Sigmoid colon (tissue), 7 donors: ENCODE measurements at places on chromosomes 13 and 19. TPM values are rescaled to one million over a fixed set of nuclear protein-coding genes. Genes with fewer than 3 reads are reported as not detected.

DNA sequence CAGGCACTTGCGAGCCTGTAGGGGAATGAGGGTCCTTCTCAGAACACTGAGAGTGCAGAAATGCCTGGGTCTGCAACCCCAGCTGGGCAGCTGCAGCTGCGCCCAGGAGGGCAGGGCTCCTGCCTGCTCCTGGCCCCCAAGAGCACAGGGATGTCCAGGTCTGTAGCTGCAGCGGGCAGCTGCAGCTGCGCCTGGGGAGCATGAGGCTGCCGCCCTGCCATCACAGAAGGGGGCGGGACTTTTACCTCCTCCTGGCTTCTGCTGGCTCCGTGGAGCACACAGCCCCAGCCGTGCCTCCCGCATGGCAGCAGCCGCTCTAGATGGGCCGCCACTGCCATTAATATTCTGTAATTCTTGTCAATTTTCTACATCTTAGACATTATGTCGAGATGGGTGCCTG lies 17.8 kb downstream of the CPB2 start:
- H3K4me3 ChIP-seq, result no peak overlapping the region
- no peaks in the 10 kb centered on the region for H3K36me3 ChIP-seq
- no peaks in the 10 kb centered on the region for H3K27me3 ChIP-seq
- DNase-seq, result no peak
- no peak overlapping the region for H3K27ac ChIP-seq
- H3K4me1 ChIP-seq, result no peaks in the 10 kb centered on the region

DNA sequence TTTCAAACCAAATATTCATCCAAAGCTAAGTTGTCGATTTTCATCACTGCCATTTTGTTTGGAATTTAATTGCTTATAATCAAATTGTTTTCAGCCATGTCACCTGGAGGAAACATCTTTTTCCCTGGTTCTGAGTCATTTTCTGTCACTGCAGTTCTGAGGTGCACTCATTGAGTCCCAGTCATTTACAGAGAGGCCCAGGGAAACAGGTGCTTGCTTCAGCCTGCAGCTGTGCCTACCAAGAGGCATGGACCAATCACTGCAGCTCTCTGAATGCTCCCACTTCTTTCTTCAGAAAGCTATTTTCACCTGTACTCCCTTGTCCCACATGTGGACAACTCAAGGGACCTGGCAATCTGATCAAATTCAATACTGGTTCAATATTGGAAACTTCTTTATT lies 308.1 kb downstream of the COG6 start:
- H3K36me3 ChIP-seq, result no peaks in the 10 kb centered on the region
- no peak overlapping the region for H3K4me3 ChIP-seq
- H3K27me3 ChIP-seq, result no peaks in the 10 kb centered on the region
- no peak overlapping the region for H3K27ac ChIP-seq
- no peak for DNase-seq
- H3K4me1 ChIP-seq, result no peaks in the 10 kb centered on the region

DNA sequence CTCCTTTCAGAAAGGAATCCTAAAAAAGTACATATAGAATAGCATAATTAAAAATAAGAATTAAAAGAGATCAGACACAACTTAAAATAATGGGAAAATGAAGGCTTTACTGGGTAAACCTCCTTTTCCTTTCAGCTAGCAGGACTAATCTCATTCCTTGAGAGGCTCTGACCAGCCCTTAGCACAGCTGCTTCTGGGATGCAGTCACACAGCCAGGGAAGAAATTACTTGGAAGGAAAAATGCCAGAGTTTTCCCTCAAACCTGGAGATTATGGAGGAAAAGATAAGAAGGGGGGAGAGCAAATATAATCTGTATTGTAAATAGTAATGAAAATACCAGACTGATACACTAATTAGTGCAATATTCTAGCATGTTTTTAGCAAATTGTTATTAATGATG lies 91.8 kb downstream of the LRCH1 start:
- no peaks in the 10 kb centered on the region for H3K27me3 ChIP-seq
- no peaks in the 10 kb centered on the region for H3K4me1 ChIP-seq
- no peak overlapping the region for H3K27ac ChIP-seq
- H3K36me3 ChIP-seq, result no peaks in the 10 kb centered on the region
- no peak for DNase-seq

DNA sequence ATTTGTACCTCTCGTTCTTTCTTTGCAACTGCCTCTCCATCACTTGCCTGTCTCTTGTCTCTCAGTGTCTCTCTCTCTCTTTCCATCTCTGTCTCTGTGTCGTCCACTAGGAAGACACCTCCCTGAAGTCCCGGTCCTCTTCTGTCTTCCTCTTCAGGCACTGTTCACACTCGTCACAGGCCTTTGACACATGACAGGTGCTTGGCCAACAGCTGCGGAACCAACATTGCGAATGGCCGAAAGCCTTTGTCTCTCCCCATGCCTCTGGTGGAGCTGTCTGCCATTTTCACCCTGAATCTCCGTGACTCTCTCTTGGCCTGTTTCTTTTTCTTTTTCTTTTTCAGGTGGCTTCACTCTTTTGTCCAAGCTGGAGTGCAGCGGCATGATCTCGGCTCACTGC lies 2.8 kb downstream of the HIPK4 start:
- no peaks in the 10 kb centered on the region for H3K27me3 ChIP-seq
- H3K36me3 ChIP-seq, result no peaks in the 10 kb centered on the region
- DNase-seq, result no peak
- no peaks in the 10 kb centered on the region for H3K4me1 ChIP-seq

GRCh38 chr19:3649888-3650287 lies 23.3 kb upstream of the CACTIN start:
- no peaks in the 10 kb centered on the region for H3K4me1 ChIP-seq
- no peak for DNase-seq
- peaks cover 70% of the 10 kb centered on the region for H3K36me3 ChIP-seq
- H3K27ac ChIP-seq, result no peak overlapping the region
- H3K4me3 ChIP-seq, result no peak overlapping the region

- H3K27ac ChIP-seq, result no peak overlapping the region
- H3K4me3 ChIP-seq, result no peak overlapping the region
- H3K27me3 ChIP-seq, result no peaks in the 10 kb centered on the region
These were observed 356.8 kb downstream of the RFC3 start for GRCh38 chr13:34174671-34175145.

- no peak overlapping the region for H3K4me3 ChIP-seq
- peaks cover 42% of the 10 kb centered on the region for H3K36me3 ChIP-seq
- no peak for DNase-seq
- no peak overlapping the region for H3K27ac ChIP-seq
- H3K27me3 ChIP-seq, result no peaks in the 10 kb centered on the region
These were observed 7.7 kb downstream of the APBA3 start for GRCh38 chr19:3753631-3754410.

DNA sequence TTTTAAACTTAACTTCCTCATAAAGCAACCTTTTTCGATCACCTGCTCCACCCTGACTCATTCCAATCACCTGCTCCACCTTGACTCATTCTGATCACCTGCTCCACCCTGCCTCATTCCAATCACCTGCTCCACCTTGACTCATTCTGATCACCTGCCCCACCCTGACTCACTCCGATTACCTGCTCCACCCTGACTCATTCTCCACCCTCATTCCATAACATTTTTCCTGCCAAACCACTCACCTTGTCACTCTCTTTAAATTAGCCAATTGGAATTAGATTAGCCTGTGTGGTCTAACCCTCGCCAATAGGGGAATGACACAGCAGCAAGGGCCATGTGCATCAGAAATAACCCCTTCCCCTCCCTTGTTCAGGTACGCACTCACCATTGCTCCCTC lies 31.9 kb upstream of the ZNF83 start:
- H3K27ac ChIP-seq, result no peak overlapping the region
- H3K4me3 ChIP-seq, result no peak overlapping the region
- H3K27me3 ChIP-seq, result no peaks in the 10 kb centered on the region
- DNase-seq, result no peak
- H3K4me1 ChIP-seq, result no peaks in the 10 kb centered on the region

GRCh38 chr19:38412961-38413360 lies 10.1 kb downstream of the FAM98C start:
- H3K4me1 ChIP-seq, result no peaks in the 10 kb centered on the region
- H3K27ac ChIP-seq, result no peak overlapping the region
- no peak overlapping the region for H3K4me3 ChIP-seq
- H3K36me3 ChIP-seq, result peaks cover 5% of the 10 kb centered on the region
- no peak for DNase-seq

- no peaks in the 10 kb centered on the region for H3K36me3 ChIP-seq
- H3K4me1 ChIP-seq, result no peaks in the 10 kb centered on the region
- H3K27ac ChIP-seq, result no peak overlapping the region
- no peaks in the 10 kb centered on the region for H3K27me3 ChIP-seq
- H3K4me3 ChIP-seq, result no peak overlapping the region
These were observed 787.9 kb upstream of the KLHL1 start for GRCh38 chr13:70896136-70896535.

- H3K4me1 ChIP-seq, result peaks cover 47% of the 10 kb centered on the region
- peak; percentile 100 for DNase-seq
- H3K27ac ChIP-seq, result peak within 1 kb of the TSS; percentile 91
- peak within 1 kb of the TSS; percentile 94 for H3K4me3 ChIP-seq
- H3K36me3 ChIP-seq, result no peaks in the 10 kb centered on the region
These were observed at the start of gene MAP2K7 for GRCh38 chr19:7903244-7904073. Gene MAP2K7, plus strand, starts transcription at chr19:7903877. Its CDS starts 68 bp downstream, at chr19:7903945.

DNA sequence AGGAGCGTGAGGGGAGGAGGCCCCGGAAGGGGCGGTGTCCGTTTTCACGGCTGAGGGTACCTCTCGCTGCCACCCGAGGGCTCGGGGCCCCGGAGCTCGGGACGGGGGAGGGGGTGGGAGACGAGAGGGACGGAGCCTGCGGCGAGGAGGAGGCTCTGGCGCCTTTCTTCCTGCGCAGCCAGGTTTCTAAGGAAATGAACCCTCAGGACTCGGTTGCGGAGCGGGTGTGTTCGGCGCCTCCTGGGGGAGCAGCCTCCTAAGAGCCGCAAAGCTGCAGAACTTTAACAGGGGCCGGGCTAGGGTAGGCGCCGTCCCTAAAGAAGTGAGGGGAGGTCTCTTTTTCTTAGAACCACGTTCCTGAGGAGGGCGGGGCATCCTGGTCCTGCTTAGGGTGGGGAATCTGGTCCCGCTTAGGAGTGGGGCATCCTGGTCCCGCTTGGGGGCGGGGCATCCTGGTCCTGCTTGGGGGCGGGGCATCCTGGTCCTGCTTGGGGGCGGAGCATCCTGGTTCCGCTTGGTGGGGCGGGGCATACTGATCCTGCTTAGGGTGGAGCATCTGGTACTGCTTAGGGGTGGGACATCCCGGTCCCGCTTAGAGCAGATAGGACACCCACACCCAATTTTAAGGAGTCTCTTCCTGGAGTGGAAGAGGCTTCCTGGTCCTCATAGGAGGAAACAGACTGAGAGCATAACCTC lies 6.2 kb downstream of the SYT5 start:
- no peak for DNase-seq
- H3K36me3 ChIP-seq, result no peaks in the 10 kb centered on the region
- peaks cover 97% of the 10 kb centered on the region for H3K27me3 ChIP-seq
- no peak overlapping the region for H3K27ac ChIP-seq
- peak overlapping the region; percentile 31 for H3K4me3 ChIP-seq
- peaks cover 11% of the 10 kb centered on the region for H3K4me1 ChIP-seq

- no peak for DNase-seq
- no peak overlapping the region for H3K27ac ChIP-seq
- no peak overlapping the region for H3K4me3 ChIP-seq
- H3K36me3 ChIP-seq, result peaks cover 15% of the 10 kb centered on the region
- H3K4me1 ChIP-seq, result peaks cover 19% of the 10 kb centered on the region
- H3K27me3 ChIP-seq, result no peaks in the 10 kb centered on the region
These were observed 3.7 kb downstream of the ARHGAP33 start for GRCh38 chr19:35779033-35779432.

DNA sequence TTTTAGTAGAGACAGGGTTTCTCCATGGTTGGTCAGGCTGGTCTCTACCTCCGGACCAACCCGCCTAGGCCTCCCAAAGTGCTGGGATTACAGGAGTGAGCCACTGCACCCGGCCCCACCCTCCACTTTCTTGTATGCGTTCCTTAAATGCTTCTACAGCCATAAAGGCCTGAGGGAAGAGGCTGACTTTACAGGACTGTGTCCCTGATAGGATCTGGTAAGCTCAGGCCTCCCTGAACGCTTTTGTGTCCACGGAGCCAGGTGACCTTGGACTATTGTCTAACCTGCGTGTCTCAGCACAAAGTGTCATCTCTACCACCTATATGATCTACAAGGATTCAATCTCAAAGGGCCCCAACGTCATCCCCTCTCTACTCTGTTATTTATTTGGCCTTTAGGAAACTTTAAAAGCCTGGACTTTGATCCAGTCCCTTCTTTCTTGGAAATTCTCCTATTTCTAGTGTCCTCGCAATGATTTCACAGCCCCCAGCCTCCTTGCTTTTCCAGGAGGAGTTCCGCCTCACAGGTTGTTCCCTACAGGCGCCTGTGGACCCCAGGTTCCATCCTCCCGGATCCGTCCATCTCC lies 701 bp downstream of the ZNF552 start:
- no peaks in the 10 kb centered on the region for H3K36me3 ChIP-seq
- peaks cover 12% of the 10 kb centered on the region for H3K4me1 ChIP-seq
- H3K27ac ChIP-seq, result peak overlapping the region; percentile 78
- peak overlapping the region; percentile 74 for H3K4me3 ChIP-seq

GRCh38 chr13:31264151-31264550 lies 64.4 kb downstream of the B3GLCT start:
- DNase-seq, result no peak
- H3K27ac ChIP-seq, result no peak overlapping the region
- no peaks in the 10 kb centered on the region for H3K36me3 ChIP-seq
- no peaks in the 10 kb centered on the region for H3K4me1 ChIP-seq
- no peak overlapping the region for H3K4me3 ChIP-seq
- no peaks in the 10 kb centered on the region for H3K27me3 ChIP-seq

GRCh38 chr13:107715496-107715895 lies 499.8 kb downstream of the LIG4 start:
- no peak overlapping the region for H3K4me3 ChIP-seq
- no peak overlapping the region for H3K27ac ChIP-seq
- H3K27me3 ChIP-seq, result no peaks in the 10 kb centered on the region
- no peak for DNase-seq
- no peaks in the 10 kb centered on the region for H3K4me1 ChIP-seq

DNA sequence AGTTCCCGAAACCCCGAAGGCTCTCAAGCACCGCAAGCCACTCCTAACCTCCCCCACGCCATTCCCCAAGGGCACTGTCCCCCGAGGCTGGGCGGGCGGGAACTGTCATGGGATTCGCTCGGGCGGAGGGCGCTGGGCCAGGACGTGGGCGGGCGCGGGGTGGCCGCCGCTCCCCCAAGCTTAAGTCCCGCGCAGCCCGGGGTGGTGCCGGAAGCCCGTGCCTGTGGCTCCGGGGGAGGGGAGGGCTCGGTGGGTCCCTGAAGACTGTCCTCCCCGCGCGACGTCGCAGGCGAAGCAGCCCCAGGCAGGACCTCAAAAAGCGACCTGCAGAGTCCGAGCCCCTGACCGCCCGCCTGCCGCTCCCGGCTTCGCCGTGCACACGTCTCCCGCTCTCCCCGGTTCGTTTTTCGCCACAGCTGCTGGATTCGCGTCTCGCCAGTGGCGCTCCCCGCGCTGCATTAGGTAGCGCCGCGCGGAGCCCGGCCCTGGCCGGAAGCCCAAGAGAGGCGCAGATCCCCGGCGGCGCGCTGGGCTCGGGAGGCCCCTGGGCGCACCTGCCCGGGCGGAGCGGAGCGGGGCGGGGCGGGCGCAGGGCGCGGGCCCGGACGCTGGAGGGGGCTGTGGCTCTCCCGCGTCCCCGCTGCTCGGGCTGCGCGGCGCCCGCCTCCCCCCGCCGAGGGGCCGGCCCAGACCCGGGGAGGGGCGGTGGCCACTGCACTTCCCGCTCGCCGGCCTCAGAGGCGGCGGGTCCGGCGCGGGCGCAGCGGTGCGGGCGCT lies at the start of gene FARP1:
FARP1 (plus strand) TSS at position 715 of the 777 bp plus-strand sequence. CDS start 70,149 bp downstream, outside the sequence.
- no peaks in the 10 kb centered on the region for H3K36me3 ChIP-seq
- peak within 1 kb of the TSS; percentile 94 for H3K4me3 ChIP-seq
- peak; percentile 86 for DNase-seq
- H3K4me1 ChIP-seq, result no peaks in the 10 kb centered on the region
- peak within 1 kb of the TSS; percentile 87 for H3K27ac ChIP-seq

CASP14 gene
- total RNA-seq, result not detected

NOSIP gene
- total RNA-seq, result 61.8 TPM

ZNF616 gene
- total RNA-seq, result 7.2 TPM

IGLON5 gene
- total RNA-seq, result not detected

ZNF132 gene
- 5.3 TPM for total RNA-seq

FGF9 gene
- total RNA-seq, result 0.82 TPM

CEACAM4 gene
- total RNA-seq, result 3.6 TPM

ZNF284 gene
- total RNA-seq, result 2.3 TPM
